ENCODE measurements at places on chromosomes 12 and 14. TPM values are rescaled to one million over a fixed set of nuclear protein-coding genes. Genes with fewer than 3 reads are reported as not detected.
A peak's percentile ranks its signal among the peaks of the same experiment; 100 is the strongest.

DNA sequence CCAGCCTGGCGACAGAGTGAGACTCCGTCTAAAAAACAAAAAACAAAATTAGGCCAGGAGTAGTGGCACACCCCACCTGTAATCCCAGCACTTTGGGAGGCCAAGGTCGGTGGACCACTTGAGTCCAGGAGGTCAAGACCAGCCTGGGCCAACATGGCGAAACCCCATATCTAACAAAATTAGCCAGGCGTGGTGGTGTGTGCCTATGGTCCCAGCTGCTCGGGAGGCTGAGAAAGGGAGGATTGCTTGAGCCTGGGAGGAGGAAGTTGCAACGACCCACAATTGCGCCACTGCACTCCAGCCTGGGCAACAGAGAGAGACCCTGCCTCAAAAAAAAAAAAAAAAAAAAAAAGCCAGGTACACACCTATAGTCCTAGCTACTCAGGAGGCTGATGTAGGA, 37.0 kb downstream of the KDM2B start:
- DNase-seq: no peak

DNA sequence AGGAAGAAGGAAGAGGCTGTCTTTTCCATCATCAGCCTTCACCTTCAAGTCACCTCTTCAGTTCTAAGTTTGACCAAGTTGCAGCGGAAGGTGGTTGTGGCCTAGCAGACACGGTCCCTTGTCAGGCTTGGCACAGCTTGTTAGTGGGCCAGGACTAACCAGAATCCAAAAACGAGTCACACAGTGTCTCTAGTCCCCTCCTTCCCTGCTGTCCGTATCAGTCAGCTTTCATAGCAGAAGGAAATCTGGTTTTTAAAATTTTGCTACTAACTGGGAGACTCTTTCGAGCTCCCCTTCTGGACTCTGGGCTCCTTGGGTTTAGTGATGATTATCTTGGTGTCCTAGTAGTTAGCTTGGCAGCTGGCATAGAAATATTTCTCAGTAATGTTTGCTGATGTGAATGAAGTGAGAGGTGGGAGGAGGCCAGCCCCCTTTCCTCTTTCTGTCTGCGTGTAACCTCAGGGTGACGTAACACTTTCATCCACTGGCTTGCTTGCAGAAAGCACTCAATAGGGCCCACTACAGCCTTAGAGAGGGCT, 3.8 kb downstream of the ETV6 start:
- DNase-seq: peak; percentile 36

DNA sequence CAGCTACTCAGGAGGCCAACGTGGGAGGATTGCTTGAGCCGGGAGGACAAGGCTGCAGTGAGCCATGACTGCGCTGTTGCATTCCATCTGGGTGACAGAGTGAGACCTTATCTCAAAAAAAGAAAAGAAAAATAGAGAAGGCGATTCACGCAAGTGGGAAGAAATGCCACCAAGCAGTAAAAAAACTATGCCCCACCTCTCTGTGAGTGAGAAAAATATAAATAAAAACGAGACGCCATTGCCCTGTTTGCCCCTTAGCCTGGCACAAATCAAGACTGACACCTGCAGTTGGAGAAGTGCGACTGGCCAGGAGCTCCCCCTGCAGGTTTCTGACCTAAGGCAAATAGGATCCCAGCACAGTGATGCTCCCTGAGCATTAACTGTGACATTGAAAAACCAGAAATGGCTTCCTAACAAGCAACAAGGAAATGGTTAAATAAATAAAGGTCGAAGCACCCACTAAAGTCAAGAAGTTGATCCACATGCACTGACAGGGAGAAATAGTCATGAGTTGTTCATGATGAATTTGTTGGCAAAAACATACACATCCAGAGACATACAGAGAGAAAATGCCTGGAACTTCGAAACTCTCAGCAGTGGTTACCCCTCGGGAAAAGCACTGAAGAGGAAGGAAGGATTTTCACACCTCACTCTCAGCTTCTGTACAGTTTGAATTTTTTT, 21.1 kb downstream of the GSC start:
- peak; percentile 6 for DNase-seq

The NPFF gene
- total RNA-seq: not detected

GRCh38 chr12:66552716-66553115, 126.2 kb downstream of the GRIP1 start:
- DNase-seq: no peak

DNA sequence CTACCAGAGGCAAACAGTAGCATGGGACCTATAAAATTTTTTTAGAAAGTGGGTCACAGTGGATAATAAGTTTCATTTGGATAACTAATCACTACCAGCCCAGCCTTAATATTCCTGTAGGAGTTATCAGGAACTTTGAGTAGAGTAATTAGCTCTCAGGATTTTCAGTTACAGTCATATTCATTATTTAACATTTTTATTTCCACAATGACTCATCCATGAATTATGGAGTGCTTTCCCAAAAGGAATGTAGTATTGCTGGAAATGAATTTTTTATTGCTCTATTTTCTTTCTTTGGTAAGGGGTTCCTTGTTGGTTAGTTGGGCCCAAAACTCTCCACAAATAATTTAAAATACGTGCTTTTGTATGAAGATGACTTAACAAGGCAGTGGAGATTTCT, 53.7 kb downstream of the ERC1 start:
- peak; percentile 24 for DNase-seq

The RIN3 gene
- total RNA-seq: 0.83 TPM

GRCh38 chr12:115504306-115505290, 772.9 kb downstream of the MED13L start:
- DNase-seq: no peak

The DPF3 gene
- total RNA-seq: 4.7 TPM

GRCh38 chr12:70402597-70402996, 36.5 kb downstream of the KCNMB4 start:
- DNase-seq: no peak

DNA sequence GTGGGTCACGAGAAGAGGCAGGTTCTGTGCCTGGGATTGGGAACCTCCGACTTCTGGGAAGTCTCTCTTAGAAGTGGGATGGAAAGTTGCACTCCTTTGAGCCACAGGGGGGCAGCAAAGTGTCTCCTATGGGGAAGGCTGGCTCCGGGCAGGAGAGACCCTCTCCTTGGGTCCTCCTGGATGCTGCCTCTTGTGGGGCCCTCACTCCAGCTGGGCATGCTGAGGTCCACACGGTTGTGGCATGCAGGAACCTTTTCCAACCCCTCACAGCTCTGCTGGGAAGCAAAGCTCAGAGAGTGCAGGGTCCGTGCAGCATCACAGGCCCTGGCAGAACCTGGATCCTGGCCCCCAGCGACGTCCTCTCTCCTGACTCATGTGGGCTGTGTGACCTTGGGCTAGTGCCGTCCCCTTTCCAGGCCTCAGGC, 17.4 kb downstream of the SDSL start:
- DNase-seq: peak; percentile 48

DNA sequence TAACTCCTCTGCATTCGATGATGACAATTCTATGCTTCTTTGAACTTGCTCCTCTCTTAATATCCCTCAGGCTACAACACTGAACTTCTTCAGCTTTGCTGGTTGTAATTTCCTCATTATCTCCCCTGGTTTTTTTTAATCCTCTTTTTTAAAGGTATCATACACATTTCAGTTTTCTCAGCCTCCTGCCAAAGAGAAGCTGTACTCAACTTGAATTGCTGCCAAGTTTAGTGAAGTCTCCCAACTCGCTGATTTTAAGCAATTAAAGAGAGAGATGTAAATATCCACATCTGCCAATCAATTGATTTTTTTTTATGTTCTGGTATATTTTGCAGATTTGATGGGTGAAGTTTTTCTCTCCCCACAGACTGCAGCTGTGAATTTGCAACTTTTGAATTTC, 817.8 kb downstream of the GALC start:
- DNase-seq: no peak

The MEG3 gene
- total RNA-seq: 289 TPM

GRCh38 chr12:39692258-39692853, 72.8 kb upstream of the ABCD2 start:
- no peak for DNase-seq

All from myocyte (in vitro differentiated cells).